Stimulated activated CD4-positive, alpha-beta T cell treated with anti-CD3 and anti-CD28 coated beads, Interleukin-15, amount 100 ng/mL, for 24 hours (primary cell): ENCODE measurements at places on chromosomes 7 and 10.

DNA sequence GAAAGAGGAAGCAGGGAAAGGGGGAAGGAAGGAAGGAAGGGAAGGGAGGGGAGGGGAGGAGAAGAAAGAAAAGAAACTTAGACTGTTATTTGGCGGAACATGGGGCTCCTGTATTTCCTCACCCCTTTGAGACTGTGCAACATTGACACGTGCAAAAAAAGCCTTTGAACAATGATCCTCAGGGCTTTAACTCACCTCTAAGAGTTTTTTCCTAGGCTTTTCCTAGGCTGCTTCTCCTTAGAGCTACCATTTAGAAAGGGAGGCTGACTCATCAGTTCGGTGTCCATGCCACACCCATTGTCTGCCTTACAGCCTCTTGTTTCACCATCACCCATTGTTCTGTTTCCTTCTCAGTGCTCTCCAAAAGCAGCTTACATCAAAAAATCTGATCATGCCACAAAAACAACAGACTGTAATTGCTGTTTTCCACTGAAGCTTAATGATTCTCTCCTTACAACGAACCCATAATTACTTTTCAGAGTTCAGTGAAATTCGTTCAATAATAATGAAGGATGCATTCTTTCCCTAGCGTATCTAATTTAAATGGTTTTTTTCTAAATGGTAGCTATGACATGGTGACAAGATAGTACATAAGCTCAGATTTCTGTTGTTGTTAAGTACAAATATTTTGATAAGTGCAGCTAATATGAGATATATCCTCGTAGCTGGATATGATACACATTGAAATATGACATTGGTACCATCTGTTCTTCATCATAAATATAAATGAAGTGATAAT is 90.8 kb downstream of the PRLHR start:
- no peak for DNase-seq

DNA sequence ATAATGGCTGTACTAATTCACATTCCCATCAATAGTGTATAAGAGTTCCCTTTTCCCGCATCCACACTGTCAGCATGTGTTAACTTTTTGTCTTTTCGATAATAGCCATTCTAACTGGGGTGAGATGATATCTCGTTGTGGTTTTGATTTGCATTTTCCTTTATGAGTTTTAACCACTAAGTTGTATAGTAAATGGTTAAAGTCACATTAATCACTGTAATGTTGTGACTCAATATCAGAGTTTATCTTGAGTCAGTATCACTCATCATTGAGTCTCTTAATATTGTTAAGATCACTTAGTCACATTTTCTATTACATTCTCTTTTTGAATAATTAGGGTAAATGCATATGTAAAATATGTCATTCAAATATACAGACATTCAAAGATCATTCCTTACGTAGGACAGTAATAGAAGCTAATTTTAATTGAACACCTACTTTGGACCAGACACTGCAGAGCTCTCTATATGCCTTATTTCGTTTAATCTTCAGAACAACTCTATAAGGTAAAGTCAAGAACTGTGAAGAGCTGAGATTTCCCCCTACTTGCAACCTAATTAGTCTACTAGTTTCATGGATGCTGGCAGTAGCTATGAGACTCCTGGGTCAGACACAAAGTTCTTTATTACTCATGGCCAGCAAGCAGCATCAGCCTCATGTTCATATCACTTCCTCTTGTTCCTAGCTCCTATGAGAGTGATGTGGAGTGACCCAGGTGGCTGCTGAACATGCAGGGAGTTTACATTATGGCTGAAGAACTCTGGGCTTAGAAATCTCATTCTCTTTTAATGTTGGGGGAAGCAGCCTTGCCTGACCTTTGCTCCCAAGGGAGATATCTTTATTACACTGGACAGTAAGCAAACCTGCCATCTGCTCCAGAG is 30.5 kb downstream of the CREB5 start:
- peak; percentile 21 for DNase-seq

- no peak for DNase-seq
Observed at GRCh38 chr10:17474595-17475323, 20.4 kb upstream of the ST8SIA6 start.

GRCh38 chr7:138712652-138713051 is 11.5 kb upstream of the SVOPL start:
- no peak for DNase-seq
